ENCODE measurements at places on chromosomes 4 and X.

- peak; percentile 6 for DNase-seq
Observed at GRCh38 chr4:8185295-8185694, 13.8 kb upstream of the SH3TC1 start.

DNA sequence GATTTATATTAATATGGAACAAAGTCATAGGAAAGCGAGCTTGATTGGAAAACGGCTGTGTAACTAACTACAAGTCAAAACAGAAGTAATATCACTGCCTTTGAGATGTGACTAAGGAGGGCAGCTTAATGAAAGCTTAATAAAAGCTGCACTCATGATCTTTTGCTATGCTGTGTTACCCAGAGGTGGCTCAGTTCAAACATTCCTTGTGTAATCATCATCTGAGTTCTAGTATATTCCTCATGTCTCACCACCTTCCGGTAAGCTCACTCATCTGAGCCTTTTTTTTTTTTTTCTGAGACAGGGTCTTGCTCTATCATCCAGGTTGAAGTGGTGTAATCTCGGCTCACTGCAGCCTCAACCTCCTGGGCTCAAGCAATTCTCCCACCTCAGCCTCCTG is 5.0 kb downstream of the GRPEL1 start:
- DNase-seq, result no peak

DNA sequence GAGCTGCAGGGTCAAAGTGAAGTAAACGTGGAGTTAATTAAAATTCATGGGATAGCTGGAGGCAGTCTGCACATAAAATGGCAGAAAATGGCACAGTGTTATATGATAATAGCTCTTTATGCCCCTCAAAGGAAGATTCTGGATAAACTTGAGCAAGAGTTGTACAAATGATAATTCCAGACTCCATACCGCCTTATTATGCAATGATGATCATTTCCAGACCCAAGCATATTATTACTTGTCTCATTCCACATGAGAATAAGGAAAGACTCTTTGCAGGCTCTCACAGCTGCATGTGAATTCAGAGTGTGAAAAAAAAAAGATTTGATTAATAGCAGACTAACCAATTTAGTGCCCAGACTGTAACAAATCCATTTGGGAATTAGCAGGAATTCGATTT is 105.4 kb downstream of the STK32B start:
- DNase-seq, result no peak

GRCh38 chr4:123014038-123014437 is 91.6 kb upstream of the NUDT6 start:
- DNase-seq, result no peak

DNA sequence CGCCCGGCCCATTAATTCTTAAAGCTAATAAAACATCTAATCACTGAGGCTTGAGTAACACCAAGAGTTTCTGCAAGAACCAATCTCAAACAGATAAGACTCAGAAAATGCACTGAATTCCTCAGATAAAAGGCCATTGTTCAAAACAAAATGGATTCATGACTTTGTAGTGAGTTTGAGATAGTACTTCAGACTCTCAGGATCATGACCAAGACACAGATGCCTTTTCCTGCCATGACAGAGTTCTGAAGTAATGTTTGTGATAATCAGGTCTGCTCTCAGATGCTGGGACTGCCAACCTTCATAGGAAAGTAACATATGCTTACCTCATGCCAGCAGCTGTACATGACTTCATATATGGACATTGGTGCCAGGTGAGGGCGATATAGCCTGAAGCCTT is 54.6 kb downstream of the NIPAL1 start:
- DNase-seq, result no peak

DNA sequence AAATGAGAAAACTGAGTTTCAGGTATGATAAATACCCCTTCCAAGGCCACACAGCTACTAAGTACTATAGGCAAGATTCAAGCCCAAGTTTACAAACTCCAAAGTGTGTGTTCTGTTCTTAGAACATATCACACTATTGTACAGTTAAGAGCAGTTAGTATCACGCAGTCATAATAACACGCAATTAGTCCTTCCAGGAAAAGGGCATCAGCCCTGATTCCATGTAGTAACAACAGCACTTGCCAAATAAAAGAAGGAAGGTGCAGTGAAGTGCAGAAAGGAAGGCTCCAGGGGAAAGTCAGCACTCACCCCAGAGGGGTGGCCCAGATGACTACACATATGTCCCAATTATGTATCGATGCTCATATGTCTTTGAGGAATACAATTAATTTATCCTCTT is 4.4 kb downstream of the TASL start:
- no peak for DNase-seq

- no peak for DNase-seq
Observed at GRCh38 chr4:53497487-53498244, 93.6 kb downstream of the LNX1 start.

DNA sequence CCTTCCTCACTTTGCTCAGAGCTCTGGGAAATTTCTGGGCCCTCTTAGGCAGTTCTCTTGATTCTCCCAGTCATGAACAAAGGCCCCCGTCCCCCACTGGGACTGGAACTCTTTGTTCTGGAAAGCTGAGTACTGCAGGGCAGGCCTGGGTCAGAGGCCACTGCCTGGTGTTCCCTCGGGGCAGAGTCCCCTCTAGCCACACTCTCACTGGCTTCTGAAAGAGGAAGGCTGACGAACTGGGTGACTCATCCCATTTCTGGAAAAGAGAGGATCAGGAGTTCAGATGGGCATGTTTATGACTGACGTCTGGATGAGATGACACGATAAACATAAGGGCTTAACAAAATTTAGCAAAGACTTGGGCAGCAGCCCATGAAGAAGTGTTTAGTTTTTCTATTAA is 47.7 kb downstream of the DDX3X start:
- peak; percentile 72 for DNase-seq

DNA sequence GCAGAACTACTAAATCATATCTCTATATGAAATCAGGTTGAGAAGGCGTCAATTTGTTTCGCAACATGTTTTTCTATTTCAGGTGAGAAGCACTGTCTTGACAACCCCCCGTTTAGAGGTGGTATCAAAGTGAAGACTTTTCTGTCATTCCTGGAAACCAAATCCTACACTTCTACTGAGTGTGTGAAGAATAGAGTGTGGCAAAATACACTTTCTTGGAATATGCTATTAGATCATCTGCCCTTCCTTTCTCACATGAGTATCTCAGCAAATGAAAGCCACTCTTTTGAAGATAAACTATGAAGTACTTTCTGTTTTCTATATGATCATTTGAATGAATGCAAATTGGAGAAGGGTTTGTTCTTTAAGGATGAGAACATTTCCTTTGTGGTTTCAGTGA is 174.0 kb upstream of the FMR1 start:
- DNase-seq, result no peak

DNA sequence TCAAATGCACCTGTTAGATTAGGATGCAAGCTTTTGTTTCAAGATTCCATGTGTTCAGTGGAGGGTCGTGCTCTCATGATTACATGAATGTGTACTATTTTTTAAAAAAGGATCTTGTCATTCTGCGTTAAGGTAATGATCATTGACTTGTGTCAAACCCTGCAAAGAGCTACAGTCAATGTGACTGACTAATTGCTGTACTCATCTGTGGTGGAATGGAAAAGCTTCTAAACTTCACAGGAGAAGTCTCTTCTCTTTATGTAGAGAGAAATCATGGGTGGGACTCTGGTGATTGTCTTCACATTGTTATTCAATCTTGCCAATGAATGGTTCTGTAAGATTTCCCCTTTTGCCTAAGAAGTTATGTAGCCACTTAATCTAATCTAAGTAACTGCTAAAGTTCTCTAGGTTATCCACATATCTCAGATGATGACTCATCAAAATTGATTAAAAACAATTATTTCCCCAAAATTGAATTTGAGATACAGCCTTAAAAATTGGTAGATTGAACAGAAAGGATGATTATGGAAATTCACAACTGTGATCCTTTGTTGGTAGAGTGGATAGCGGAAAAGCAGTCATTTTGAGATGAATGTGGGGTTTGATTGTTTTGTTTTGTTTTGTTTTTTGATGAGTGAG is 6.7 kb downstream of the MAGEE1 start:
- no peak for DNase-seq

DNA sequence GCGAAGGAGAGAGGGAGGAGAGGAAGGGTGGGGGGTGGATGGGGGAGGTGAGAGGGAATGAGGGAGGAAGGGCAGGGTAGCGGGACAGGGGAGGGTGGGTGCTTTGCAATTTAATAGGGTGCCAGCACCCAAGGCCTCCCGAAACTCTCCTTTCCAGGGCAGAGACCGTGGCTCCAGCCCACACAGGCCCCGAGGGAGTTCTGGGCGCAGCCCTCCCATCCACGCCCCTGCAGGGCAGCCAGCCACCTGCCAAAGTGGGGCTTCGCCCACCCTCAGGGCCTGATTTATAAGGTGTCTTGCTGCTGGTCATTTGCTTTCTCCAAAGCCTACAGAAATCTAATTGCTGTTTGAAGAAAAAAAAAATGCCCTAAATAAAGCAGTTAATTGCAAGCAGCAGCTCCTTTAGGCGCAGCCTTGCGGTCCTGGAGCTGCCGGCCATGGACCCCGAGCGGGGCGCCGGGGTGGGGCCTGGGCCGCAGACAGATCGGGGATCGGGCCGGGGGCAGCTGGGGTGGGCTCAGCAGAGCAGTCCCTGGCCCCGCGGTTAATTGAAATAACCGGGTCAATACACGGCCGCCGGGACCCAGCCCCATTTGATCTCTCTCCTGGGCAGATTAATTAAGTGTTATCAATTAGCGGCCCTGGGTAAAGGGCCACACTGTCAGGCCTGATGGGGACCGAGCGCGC is 106.0 kb upstream of the NKX1-1 start:
- DNase-seq, result no peak

DNA sequence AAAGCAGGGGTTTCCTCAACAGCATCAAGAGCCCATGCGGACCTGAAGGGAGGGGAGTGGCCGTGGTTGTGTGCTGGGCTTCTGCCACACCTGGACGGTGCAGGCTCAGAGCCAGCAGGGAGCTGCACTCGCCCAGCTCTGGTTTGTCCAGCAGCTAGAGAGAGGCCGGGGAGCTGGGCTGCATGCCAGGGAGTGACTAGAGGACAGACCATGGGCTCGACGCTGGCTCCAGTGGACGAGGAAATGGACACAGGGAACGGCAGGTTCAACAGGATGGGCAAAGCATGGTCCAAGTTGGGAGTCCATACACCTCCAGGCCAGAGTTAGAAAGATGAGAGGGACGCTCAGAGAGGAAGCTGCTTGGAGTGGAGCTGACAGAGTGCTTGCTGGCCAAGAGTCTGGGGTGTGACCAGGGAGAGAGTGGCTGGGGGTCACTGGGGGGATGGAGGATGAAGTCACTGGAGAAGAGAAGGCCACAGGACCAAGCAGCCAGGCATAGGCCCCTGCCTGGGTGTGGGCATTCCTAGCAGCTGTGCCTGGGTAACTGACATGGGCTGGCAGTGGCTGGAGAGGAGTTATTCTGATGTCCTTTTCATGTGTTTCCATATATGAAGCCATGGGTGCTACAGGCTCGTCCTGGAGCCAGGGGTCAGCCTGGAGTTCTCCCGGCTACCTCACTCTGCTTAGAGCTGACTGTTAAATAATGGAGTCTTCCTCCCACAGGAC is 42.8 kb downstream of the HTT-AS start:
- DNase-seq, result no peak

DNA sequence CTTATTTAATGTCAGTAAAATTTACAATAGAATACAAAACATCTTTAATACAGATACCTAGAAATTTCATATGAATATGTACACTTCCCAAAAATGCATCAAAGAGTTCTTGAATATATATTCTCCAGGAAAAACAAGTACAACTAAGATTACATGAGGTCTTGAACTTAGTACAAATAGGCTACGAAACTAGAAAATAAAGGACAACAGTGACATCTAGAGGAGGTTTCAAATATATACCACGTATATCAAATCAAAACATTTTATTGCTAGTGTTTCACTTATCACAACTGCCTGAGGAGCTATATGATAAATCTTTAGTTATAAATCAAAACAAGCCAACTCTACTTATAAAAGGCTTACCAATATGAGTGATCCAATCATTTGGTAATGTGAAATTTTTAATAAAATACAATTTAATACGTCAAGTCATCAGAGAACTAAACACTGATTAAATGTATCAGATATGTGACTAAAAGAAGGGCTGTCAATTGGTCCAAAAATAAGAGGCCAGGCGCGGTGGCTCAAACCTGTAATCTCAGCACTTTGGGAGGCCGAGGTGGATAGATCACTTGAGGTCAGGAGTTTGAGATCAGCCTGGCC is 36.6 kb downstream of the ANAPC10 start:
- DNase-seq, result peak; percentile 37

DNA sequence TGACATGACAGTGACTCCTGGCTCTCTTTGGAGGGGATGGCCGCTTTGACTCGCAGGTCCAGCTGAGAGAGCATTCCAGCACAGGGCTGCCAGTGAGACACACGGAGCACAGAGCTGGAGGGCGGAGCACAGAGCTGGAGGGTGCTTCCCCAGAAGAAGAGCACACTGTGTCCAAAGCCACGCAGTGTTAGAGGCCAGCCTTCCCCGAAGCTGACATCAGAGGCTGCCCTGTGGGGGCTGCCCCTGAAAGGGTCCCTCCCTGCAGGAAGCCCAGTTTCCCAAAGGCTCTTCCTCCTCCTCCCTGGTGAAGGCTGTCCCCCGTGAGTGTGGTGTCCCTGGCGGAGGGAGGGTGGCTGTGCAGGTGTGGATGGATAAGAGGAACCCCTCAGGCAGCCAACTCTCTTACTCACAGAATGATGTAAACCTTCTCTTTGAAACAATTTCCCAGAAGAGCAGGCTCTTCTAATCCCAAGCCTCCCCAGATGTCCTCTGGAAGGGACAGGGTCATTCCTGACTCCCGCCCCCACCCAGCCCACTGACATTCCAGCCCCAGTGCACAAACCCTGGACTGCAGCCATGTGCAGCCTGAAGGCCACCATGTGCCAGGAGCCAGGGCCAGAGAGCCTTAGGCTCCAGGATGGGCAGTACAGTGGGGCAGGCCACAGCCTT is 53.4 kb downstream of the PSAPL1 start:
- DNase-seq, result no peak

DNA sequence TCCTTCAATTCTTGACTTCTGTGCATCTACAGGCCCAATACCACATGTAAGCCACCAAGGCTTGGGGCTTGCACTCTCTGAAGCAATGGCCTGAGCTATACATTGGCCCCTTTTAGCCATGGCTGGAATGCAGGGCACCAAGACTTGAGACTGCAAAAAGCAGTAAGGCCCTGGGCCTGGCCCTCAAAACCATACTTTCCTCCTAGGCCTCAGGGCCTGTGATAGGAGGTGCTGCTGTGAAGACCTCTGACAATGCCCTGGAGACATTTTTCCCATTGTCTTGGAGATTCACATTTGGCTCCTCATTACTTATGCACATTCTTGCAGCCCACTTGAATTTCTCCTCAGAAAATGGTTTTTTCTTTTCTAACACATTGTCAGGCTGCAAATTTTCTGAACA is 68.5 kb upstream of the FSTL5 start:
- no peak for DNase-seq

- no peak for DNase-seq
Observed at GRCh38 chr4:21290562-21290961, 590.3 kb downstream of the PACRGL start.

GRCh38 chr4:149886786-149887490 is 71.3 kb upstream of the IQCM start:
- DNase-seq, result no peak
